ENCODE measurements at places on chromosomes 2 and 18.

DNA sequence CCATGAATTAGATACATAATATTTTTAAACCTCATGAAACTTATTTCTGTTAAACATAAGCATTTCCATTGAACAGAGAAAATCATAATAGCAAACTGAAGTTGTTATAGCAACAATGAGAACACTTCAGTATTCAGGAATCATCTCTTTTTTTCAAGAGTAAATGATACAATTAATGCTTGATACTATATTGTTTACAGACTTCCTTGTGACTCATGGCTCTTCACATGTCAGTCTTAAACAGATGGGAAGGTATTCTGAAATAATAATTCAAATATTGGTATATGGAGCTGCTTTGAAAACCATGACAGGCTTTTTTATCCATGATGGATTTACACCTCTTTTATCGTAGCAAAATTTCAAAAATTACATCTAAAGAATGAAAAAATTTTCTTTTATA, 226.5 kb upstream of the RBMS1 start:
- no peak for DNase-seq

GRCh38 chr2:43787895-43788294, 14.1 kb downstream of the DYNC2LI1 start:
- DNase-seq: no peak

- no peak for DNase-seq
These were observed 155.9 kb downstream of the KLHL29 start for GRCh38 chr2:23540804-23541360.

DNA sequence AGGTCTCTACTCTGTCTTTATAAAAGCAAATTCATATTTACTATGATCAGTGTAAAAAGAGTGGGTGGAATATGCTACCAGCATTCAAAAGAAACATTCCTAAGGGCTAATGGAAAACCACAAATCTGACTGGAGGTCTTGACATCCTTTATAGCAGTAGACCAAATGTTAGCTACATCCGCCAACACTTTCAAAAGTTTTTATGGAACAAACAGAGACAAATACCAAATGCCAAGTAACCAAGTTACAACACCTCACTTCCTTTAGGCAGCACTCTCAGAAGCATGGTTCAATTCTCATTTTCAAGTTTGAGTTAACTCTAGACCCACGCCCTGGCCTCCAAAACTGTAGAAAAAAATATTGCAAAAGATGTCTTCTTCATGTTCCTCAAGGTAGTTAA, 78.3 kb upstream of the SETBP1 start:
- DNase-seq: no peak

DNA sequence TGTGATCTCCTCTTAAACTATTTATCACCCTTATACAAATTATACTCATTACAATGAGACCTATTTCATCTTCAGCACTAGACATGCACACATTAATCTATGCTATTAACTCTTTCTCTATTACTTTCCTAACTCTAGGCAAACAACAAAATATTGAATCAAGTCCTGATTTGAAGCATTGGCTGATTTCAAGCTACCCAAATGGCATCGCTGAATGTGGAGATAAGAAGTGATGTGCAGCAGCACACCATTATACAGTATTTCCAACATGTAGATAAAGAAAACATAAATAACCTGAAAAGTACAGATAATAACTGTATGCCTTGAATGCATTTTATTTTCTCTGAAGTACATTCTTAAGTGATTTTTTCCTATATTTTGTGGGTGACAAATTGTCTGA, 268.6 kb upstream of the GULP1 start:
- DNase-seq: no peak

DNA sequence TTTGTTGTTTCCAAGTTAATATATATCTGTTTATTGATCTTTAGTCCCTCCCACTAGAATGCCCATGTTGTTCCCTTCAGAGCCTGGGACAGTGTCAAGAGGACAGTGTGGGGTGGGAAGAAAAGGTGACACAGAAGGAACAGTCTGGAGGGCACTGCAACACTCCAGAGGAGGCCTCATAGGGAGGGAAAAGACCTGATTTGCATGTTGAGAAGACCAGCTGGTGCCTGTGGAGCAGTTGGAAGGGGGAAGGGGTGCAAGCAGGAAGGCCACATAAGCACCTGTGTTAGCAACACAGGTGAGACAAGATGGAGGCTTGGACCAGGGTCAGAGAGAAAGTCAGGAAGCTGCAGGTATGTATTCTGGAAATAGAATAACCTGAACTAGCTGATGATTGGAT, 48.1 kb upstream of the FHOD3 start:
- DNase-seq: no peak

DNA sequence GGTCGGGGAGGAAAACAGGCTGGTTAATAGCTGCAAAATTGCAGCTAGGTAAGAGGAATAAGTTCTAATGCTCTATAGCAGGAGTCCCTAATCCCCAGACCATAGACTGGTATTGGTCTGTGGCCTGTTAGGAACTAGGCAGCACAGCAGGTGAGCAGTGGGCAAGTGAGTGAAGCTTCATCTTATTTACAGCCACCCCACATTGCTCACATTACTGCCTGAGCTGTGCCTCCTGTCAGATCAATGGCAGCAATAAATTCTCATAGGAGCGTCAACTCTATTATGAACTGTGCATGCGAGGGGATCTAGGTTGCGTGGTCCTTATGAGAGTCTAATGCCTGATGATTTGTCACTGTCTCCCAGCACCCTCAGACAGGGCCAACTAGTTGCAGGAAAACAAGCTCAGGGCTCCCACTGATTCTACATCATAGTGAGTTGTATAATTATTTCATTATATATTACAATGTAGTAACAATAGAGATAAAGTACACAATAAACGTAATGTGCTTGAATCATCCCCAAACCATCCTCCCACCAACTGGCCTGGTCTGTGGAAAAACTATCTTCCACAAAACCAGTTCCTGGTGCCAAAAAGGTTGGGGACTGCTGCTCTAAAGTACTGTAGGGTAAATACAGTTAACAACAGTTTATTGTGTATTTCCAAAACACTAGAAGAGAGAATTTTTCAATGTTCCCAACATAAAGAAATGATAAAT, 91.7 kb upstream of the TFCP2L1 start:
- DNase-seq: no peak

DNA sequence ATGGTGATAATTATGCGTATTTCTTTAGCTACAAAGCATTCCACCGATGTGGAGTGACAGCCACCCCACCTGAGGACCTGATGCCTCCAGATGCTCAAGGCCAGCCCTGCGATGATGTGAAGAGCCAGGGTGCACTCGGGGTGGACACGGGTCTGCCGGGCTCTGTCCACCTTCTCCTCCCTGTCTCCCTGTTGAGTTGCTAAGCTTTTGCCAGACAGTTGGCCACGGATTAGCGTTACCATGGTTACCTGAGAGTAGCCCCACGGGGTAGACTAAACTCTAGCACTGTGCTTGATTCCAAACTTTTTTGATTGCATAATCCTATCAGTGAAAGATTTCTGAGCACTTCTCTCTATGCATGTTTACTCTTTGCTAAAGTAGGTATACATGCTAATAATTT, 86.2 kb downstream of the SMIM21 start:
- no peak for DNase-seq

DNA sequence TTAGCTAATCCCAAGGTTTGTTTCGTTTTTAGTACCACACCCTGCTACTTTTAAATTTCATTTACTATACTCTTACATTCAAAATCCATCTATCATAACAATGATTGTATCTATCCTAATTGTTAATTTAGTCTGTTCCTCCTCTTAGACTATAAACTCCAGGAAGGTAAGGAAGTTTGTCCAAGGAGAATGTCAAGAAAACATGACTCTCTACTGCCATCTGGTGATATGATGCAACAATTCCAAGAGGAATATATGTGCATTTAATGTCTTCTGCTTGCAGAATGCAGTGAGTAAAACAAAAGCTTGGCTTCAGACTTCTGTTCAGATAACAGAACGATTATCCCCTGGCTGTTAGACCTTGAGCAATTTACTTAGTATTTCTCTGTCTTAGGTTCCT, 1267.1 kb downstream of the LRP1B start:
- no peak for DNase-seq

DNA sequence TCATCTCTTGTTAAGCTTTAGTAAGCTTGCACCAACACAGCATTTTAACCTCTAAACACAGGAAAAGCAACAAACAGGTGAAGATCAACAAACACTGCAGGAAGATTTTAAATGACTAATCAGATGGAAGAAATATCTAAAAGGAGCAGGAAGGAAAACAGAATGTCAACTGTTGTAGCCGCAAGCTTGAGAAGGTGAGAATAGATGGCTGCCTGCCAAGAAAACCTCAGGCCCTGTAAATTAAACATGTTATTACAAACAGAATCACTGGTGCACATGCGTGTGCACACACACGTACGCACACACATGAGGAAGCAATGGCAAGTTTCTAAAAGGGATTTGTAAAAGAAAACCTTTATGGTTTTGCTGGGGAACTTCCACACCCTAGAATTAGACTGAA, 257.8 kb upstream of the GALNT5 start:
- no peak for DNase-seq

DNA sequence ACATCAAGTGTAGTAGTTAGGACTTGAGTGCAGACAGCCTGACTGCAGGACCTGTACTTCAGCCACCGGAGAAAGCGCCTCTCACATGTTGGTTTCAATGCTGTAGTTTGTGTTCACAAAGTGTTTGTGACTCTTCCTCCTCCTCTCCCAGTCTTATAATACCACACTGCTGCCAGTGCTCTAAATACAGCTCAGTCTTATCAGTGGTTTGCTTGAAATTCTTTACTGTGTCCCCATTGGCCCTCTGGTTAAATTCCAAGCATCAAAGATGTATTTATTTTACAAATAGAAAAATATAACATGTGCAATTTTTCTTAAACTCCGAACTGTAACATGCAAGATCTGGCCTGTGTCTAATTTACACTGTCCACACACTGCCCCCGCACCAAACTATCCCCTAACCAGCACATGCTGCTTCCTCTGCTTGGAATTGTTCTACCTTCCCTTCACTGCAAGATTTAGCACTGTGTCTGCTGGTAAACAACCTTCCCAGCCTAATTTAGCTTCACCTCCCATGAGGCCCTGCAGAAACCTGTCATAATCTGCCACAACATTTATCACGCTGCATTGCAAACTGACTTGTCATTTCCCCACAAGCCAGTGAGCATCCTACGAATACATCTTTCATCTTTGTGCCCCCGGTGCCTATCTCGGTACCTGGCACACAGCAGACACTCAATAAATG, 77.1 kb downstream of the SUMO1 start:
- DNase-seq: no peak
